Lung (tissue), 17 donors: ENCODE measurements at places on chromosomes 12 and 14.

DNA sequence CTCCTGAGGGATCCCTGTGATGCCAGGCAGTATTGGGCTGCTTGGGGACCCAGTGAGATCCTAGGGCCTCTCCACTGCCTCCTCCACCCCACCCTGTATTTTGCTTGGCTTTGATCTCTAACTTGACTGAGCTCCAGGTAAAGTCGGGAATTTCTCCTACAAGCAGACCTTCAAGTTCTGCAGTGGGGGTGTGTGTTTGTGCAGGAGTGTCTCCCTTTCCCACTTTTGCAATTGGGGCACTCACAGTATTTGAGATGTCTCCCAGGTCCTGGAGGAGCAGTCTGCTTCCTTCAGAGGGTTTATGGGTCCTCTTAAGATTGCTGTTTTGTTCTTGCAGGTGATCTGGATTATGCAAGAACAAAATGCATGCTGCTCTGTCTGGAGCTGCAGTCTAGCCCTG lies 68.9 kb downstream of the ALG10B start:
- DNase-seq: no peak

- DNase-seq: no peak
These were observed 129.7 kb upstream of the PLEKHG7 start for GRCh38 chr12:92573104-92573503.

DNA sequence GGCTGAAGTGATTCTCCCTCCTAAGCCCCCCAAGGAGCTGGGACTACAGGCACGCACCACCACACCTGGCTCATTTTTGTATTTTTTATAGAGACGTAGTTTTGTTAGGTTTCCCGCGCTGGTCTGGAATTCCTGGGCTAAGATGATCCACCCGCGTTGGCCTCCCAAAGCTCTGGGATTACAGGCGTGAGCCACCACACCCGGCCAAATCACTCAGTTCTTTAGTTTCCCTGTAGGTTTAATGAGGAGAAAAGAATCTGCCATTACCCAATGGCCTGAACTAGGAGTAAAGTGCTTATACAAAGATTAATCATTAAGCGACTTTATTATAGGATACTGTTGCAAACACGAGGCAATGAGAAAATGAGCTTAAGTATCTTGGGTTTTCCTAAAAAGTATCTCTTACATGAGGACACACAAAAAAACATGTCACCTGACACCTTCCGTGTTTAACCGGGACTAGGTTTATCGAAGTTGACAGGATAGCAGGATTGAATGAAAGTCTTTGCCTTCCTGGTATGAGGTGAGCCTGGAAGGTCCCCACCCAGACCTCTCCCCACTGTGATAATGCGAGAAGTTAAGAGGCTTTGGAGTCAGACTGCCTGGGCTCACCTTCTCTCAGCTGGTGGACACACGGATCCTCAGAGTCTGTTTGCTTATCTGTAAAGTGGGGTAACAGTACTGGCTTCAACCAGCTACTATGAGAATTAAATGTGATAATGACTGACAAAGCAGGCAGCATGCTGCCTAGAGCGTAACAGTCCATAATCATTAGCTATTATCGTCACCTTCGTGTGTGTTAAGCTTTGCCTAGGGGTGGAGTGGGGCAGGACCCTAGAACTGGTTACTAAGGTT lies 133.5 kb upstream of the KRAS start:
- no peak for DNase-seq

- no peak for DNase-seq
These were observed 184.2 kb upstream of the LHX5 start for GRCh38 chr12:113655919-113656318.

DNA sequence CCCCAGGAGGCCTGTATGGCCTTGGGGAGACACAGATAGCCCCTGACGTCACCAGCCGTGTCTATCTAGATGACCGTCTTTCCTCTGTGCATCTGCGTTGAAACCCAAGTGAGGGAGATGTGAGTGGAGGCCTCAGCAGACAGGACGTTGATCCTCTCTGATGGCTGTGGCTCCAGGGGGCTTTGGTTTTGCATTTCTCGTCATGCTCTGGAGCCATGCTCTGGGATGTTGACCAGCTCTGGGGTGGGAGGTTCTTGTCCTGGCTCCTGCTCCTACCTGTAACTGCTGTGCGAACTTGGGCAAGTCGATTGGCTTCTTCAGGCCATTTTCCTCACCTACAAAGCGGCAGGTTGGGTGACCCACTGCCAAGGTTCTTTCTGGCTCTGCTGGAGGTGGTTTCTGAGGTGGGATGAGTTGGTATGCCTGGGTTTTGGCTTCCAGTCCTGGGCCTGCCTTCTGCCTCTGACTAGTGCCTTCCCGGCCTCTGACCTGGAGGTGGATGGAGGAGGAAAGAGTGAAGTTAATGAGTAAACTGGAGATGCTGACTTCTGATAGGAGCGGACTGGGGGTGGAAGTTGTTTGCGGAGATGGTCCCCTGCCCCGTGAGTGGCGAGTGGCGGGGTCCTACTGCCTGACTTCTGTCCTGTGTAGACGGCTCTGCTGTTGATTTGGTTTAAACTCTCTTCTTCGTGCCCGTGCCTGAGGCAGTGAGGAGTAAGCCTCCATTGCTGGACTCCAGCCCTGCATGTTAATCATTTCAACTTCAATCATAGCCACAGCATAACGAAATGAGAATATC lies 8.4 kb downstream of the TSPAN9 start:
- DNase-seq: no peak

DNA sequence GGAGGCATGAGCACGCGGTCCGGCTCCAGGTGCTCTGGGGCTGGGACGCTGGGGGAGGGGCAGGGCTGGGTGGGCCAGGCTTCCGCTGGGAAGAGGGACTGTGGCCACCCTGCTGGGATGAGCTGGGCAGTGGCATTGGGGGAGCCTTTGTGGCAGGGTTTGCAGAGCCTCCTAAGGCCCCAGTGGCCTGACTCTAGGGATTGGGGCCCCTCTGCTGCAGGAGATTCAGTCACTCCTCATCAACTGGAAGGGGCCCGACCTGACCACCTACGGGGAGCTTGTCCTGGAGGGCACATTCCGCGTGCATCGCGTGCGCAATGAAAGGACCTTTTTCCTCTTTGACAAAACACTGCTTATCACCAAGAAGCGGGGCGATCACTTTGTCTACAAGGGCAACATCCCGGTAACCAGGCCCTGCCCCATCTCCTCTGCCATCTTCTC lies 26.9 kb downstream of the PLEKHG3 start:
- DNase-seq: no peak

DNA sequence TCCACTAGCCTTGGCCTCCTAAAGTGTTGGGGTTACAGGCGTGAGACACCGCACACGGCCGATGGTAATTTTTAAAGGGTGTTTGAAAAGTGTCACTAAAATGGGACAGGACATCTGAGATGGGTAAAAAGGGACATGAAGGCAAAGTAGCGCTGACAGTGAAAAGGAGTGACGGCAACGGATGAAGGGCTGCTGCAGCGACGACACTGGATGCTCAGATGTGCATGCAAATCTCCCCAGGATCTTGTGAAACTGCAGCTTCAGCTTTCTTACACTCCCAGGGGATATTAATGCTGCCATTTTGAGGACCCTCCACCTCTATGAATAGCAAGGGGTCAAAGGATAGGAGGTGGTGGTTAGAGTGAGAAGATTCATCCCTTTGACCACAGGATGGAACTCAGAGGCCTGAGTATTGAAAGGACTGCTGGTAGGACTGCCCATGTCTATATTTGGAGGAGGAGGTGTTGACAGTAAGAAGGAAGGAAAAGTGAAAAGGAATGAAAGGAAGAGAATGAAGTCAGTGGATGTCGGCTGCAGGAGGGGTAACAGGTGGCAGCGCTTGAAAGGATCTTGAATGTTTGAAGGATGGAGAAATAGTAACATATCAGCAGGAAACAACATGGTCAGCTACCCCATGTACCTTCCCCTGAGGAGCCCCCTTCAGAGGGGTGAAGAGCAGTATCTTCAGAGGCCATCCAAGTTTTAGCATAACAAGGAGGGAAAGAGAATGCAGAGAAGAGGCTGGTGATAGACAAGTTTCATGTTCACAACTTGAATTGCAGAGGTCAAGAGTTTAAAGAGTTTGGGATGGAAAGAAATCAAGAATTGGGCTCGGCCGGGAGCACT lies 37.1 kb downstream of the CLIP1 start:
- DNase-seq: no peak

DNA sequence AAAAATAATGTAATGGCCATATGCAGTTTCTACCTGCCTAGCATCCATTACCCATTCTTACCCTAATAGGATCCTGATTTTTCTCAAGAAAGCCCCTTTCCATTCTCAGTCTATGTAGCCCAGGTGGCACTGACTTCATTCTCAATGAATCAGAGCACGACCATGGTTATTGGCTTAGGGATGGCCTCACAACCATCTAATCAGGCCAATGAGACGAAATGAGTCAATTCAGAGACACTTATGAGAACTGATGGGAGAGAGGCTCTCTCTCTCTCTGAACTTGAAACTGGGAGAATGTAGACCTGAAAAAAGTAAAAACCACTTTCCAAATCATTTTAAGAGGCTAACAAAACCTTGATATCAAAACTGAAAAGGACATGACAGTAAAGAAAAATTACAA lies 45.3 kb upstream of the OXA1L start:
- DNase-seq: no peak

DNA sequence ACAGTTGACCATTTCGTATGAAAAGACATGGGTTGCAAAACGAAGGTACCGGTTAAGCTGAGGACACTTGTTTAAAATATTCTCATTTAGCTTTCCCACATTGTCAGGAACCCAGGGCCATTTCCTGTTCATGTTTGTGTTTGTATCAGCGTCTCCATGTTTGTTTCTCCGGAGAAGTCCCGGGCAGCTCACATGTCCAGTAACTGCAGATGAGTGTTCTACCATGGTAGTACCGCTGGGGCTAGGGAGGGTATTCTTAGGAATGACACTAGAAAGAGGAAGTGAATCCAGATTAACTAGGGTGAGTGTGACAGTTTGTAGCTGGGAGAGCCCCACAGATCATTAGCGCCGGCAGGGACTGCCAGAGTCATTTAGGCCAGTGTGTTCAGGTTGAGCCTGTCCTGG lies 50.0 kb upstream of the EVL start:
- peak; percentile 91 for DNase-seq

DNA sequence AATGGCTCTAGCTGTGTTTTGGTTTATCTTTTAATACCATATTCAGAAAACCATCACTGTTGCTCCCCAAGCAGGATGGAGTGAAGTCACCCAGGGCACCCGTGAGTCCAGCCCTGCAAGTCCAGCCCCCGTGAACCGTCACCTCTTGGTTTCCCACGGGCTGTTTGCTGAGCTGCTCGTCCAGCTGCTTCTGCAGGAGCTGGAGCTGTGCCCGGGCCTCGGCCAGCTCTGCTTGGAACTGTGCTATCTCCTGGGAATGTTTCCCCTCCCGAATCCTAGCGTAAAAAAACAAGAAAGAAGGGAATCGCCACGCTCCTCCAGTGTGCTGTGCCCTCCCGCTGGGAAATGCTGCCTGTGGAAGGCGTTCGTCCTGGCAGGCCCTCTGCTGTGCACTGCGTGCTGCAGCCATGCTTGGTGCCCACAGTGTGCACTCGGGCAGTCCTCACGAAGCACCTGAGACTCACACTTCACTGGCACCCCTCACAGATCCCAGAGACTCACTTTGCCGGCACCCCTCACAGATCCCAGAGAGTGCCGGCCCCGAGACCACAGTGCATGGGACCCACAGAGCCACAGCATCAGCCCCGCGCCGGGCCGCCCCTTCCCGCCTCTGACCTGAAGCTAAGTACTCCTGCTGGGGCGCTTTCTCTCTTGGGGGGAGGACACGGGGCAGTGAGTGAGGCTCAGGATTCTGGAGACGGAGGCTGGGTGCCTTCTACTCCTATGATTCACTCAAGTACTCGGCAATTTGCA lies 15.4 kb upstream of the ANKLE2 start:
- peak; percentile 80 for DNase-seq

GRCh38 chr14:54662491-54663133 lies 95.7 kb downstream of the SAMD4A start:
- DNase-seq: no peak

DNA sequence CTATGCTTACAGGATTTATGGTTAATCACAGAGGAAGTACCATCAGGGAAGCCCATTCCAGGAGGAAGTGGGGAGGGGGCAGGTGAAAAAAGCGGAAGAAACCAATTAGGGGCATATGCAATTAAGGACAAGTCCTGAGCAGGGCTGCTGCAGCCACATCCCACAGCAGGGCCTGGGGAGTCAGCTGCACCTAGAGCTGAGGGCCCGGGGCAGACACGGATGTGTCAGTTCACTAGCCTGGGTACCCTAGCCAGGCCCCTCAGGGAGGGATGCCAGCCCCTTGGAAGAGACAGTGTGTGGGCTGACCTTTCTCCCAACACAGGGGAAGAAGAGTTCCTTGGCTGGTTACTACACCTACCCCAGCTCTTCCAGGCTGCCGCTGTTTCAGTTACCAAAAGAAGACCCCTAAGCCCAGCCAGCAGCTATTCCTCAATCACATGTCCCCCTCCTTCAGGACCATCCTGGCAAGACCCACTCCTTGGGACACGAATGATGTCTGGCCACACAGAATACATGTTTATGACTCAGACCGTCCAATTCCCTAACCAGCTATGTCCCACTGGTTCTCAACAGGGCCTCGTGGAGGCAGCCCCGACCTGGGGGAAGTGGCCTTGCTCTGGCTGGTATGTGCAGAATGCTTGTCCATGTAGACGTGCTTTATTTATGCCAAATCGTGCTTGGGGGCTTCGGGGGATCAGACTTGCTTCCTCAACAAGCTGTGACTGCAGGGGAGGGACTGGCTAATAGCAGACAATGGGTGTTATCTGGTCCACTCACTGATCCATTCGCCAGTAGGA lies 133.7 kb upstream of the RTL1 start:
- DNase-seq: peak; percentile 5

DNA sequence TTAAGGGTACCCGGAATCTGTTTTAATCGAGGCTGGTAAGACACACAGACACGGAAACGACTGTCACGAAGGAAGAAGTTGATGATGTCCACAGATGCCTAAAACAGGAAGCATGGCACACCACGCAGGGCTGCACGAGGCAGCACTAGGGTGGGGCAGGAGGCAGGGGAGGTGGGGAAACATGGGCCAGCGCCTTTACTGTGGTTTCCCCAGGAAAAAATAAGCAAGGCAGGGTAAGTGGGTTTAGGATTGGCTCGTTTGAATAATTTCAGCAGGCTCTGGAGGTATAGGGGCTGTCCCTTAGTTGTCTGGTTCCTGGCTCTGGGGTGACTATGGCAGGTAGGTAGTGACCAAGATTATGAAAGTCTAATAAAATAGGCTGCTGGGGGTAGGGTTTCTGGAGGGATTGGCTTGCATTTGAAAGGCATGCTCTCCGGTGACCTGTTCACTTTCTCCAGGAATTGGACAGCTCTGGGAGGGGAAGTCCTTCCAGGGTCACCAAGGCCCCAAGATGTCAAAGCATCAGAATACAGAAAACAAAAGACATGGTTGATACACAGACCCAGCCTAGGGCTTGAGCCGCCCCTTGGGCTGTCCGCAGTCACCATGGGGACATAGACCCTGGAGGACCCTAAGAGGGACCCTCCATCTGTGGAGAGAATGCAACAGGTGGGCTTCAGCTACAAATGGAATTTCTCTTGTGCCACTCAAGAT lies 35.3 kb downstream of the MAP1LC3B2 start:
- no peak for DNase-seq
